Activated T-cell treated with anti-CD3 and anti-CD28 coated beads, Interleukin-2, amount 50 U/mL, for 72 hours (primary cell): ENCODE measurements at places on chromosomes 2 and 18. TPM values are rescaled to one million over a fixed set of nuclear protein-coding genes. Genes with fewer than 3 reads are reported as not detected.
A peak's percentile ranks its signal among the peaks of the same experiment; 100 is the strongest.

GRCh38 chr2:129957891-129958290, 21.6 kb upstream of the RAB6C start:
- H3K4me3 ChIP-seq, result no peak overlapping the region
- no peak for DNase-seq
- no peaks in the 10 kb centered on the region for H3K36me3 ChIP-seq
- peaks cover 6% of the 10 kb centered on the region for H3K27me3 ChIP-seq

SCN1A gene
- total RNA-seq, result not detected

DNA sequence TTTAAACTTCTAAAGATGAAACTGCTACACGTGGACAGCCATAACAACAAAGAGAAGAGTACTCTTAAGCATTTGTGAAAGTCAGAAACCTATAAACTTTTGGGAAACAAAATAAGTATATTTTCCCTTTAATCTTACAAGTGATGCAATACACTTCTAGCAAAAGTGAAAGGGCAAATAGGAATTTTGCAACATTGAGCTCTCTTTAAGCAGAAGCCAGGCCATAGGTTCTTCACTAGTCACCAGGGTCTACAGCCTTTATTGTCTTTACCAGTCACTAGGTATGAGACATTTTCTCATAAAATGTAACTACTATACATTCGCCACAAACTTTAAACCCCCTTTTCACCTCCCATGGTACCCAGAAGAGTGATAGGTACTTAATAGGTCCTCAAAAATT, 37.5 kb downstream of the SCN1A start:
- no peak overlapping the region for H3K4me3 ChIP-seq
- no peaks in the 10 kb centered on the region for H3K4me1 ChIP-seq
- H3K27ac ChIP-seq, result no peak overlapping the region
- no peaks in the 10 kb centered on the region for H3K36me3 ChIP-seq
- no peak for DNase-seq
- H3K27me3 ChIP-seq, result peaks cover 6% of the 10 kb centered on the region

CCDC150 gene
- 22.2 TPM for total RNA-seq

DNA sequence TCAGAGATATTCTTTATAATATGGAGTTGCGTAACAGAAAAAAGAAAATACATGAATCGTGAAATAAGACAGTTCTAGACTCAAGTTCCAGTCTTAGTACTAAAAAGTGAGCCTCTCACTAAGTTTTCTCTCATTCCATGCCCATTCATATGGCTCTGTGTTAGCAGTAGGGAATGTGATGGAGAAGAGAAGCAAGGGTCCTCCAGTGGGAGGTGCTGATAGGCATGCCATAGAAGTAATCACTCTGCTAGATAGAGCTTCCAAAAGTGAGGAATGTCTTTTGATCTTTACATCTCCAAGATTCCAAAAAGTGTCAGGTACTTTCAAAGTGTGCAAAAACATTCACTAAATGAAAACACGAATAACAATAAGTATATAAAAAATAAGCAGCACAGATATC, 678.4 kb downstream of the DCDC2C start:
- no peak for DNase-seq
- H3K36me3 ChIP-seq, result peaks cover 1% of the 10 kb centered on the region
- H3K27me3 ChIP-seq, result no peaks in the 10 kb centered on the region
- H3K4me1 ChIP-seq, result no peaks in the 10 kb centered on the region
- no peak overlapping the region for H3K27ac ChIP-seq

- DNase-seq, result peak; percentile 10
- no peaks in the 10 kb centered on the region for H3K27me3 ChIP-seq
- peaks cover 5% of the 10 kb centered on the region for H3K4me1 ChIP-seq
These were observed 88.0 kb downstream of the COMMD1 start for GRCh38 chr2:61993422-61994024.

DNA sequence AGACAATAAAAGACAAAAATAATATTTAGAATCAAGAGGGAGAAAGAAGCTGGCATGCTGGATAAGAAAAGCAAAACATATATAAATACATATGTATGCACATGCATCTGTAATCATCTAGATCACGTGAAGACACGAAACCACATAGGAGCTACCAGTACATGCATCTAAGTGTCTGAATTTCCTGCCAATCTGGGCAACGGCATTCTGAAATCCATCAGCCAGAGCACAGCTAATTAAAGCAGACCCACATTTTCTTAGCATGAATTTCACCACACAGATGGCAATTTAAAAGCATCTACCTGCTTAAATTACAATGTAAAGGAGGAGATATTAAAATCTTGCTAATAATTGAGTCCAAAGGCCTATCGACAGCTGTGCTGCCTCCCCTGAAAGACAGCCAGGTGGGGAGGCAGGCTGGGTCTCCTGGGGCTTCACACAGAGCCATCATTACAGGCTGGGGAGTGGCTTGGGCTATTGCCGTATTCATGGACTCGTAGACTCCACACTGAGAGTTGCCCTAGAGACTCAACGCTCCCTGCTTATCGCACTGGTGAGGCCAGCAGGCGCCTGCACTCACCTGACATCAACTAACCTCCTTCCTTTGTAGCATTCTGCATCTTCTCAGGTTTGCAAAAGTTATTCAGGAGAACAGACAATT, 272.5 kb upstream of the PXDN start:
- no peak for DNase-seq
- peaks cover 7% of the 10 kb centered on the region for H3K27me3 ChIP-seq
- H3K36me3 ChIP-seq, result no peaks in the 10 kb centered on the region

GRCh38 chr18:2302012-2302411, 269.3 kb downstream of the METTL4 start:
- H3K27me3 ChIP-seq, result peaks cover 15% of the 10 kb centered on the region
- no peak overlapping the region for H3K4me3 ChIP-seq
- H3K27ac ChIP-seq, result no peak overlapping the region
- H3K4me1 ChIP-seq, result no peaks in the 10 kb centered on the region
- H3K36me3 ChIP-seq, result no peaks in the 10 kb centered on the region

PAX8 gene
- 4.3 TPM for total RNA-seq

DNA sequence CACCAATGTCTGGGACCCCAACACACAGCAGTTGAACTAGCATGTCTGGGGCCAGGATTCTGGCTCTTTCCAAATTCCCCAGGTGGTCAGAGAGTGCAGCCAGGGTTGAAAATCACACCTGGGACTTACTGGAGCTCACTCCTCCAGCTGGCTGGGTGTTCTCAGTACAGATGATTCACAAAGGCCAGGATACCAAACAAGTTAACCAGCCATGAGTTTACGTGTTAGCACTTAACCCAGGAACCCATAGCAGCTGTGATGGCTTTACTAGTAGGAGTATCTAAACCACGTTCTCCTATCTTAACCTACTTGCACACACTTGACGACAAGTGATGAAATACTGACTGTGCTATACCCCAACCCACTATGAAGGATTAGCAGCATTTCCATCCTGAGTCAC, 222.8 kb downstream of the FBXO15 start:
- H3K4me3 ChIP-seq, result no peak overlapping the region
- no peak for DNase-seq
- no peaks in the 10 kb centered on the region for H3K4me1 ChIP-seq
- H3K36me3 ChIP-seq, result no peaks in the 10 kb centered on the region
- no peak overlapping the region for H3K27ac ChIP-seq

SP140 gene
- total RNA-seq, result 102 TPM

DNA sequence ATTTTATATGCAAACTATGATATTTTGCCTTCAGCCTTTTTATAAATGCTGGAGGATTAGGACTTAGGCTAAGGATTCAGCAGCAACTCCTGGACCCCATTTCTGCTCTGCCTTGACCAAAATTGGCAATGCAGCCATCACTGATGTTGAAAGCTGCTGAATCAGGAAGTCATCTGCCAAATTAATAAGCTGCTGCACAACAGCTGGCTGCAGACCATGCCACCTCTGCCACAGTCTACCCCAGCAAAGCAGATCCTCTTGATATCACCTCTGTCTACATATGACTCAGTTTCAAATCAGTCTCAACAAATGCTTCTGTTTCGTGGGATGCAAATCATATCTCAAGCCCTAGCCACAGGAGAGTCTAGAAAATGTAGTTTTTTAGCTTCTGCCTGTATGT, 7.1 kb upstream of the SOS1 start:
- H3K27me3 ChIP-seq, result no peaks in the 10 kb centered on the region
- DNase-seq, result peak; percentile 78
- peak overlapping the region; percentile 64 for H3K4me3 ChIP-seq
- peaks cover 1% of the 10 kb centered on the region for H3K36me3 ChIP-seq
- peak overlapping the region; percentile 18 for H3K27ac ChIP-seq

AGFG1 gene
- 98.2 TPM for total RNA-seq

DNA sequence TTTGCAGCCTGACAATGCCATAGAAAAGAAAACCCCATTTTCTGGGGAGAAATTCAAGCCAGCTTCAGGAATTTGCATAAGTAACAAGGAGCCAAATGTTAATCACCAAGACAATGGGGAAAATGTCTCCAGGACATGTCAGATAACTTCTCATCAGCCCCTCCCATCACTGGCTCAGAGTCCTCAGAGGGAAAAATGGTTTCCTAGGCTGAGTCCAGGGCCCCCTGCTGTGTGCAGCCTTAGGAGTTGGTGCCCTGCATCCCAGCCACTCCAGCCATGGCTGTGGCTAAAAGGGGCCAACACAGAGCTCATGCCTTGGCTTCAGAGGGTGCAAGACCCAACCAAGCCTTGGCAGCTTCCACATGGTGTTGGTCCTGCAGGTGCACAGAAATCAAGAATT, 63.7 kb upstream of the FANCL start:
- no peaks in the 10 kb centered on the region for H3K4me1 ChIP-seq
- H3K4me3 ChIP-seq, result no peak overlapping the region

- H3K4me1 ChIP-seq, result no peaks in the 10 kb centered on the region
- no peak overlapping the region for H3K27ac ChIP-seq
- no peak for DNase-seq
- H3K36me3 ChIP-seq, result no peaks in the 10 kb centered on the region
- H3K4me3 ChIP-seq, result no peak overlapping the region
These were observed 86.4 kb upstream of the FN1 start for GRCh38 chr2:215522237-215522636.

- H3K36me3 ChIP-seq, result no peaks in the 10 kb centered on the region
- DNase-seq, result no peak
- no peaks in the 10 kb centered on the region for H3K27me3 ChIP-seq
- no peak overlapping the region for H3K27ac ChIP-seq
- H3K4me3 ChIP-seq, result no peak overlapping the region
- no peaks in the 10 kb centered on the region for H3K4me1 ChIP-seq
These were observed 302.3 kb upstream of the FANCL start for GRCh38 chr2:58543442-58543841.

- no peaks in the 10 kb centered on the region for H3K27me3 ChIP-seq
- peaks cover 15% of the 10 kb centered on the region for H3K4me1 ChIP-seq
- peak overlapping the region; percentile 52 for H3K4me3 ChIP-seq
- DNase-seq, result no peak
- H3K36me3 ChIP-seq, result no peaks in the 10 kb centered on the region
- H3K27ac ChIP-seq, result no peak overlapping the region
These were observed 15.5 kb downstream of the SPATS2L start for GRCh38 chr2:200321780-200322534.

DNA sequence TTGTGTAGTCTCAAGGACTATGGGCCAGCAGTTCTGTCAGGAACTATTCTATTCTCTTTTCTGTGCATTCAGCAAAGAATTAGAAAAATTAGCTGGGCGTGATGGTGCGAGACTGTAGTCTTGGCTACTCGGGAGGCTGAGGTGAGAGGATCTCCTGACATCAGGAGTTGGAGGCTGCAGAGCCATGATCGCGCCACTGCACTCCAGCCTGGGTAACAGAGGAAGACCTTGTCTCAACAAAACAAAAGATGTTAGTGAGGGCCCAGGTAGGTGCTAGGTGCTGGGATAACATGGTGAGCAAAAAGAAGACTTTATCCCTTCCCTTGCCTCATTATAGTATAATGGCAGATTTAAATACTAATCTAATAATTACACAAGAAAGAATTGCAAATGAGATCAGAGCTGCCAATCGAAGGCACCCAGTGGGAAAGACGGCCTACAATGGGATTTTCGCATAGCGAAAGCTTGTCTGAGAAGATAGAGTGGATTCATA, 447 bp upstream of the MRPL19 start:
- peak overlapping the region; percentile 93 for H3K4me3 ChIP-seq
- no peaks in the 10 kb centered on the region for H3K27me3 ChIP-seq
- no peak for DNase-seq
